ENCODE measurements at places on chromosomes 16 and 17. TPM values are rescaled to one million over a fixed set of nuclear protein-coding genes. Genes with fewer than 3 reads are reported as not detected.

DNA sequence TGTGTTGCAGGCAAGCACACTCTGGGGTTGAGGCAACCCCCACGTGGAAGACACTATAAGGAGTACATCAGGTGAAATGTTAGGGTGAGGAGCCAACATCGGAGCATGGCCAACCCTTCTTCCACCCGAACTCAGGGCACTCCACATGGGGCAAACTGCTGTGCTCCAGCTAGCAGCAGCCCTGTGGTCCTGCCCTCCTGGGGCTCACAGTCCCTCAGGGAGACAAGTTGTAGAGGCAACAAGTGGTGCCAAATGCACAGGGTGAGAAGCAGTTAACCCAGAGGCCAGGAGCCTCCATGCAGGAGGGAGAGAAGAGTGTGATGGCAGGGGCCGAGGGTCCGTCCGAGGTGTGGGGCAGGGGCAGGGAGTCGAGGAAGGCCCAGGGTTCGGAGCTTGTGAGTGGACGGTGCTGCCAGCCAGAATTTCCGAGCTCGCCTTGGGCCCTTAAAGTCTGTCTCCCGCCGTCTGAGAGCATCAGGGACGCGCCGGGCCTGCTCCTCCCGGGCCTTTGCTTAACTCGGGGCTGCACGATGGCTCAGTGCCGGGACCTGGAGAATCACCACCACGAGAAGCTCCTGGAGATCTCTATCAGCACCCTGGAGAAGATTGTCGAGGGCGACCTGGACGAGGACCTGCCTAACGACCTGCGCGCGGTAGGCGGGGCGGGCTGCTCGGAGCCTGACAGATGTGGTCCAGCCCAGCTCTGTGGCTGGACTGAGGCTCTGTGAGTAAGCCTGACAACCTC lies 32.3 kb downstream of the ATPAF2 start:
- no peaks in the 10 kb centered on the region for H3K4me1 ChIP-seq
- no peak overlapping the region for H3K4me3 ChIP-seq
- no peaks in the 10 kb centered on the region for H3K27me3 ChIP-seq
- H3K36me3 ChIP-seq, result no peaks in the 10 kb centered on the region
- no peak overlapping the region for H3K27ac ChIP-seq

DNA sequence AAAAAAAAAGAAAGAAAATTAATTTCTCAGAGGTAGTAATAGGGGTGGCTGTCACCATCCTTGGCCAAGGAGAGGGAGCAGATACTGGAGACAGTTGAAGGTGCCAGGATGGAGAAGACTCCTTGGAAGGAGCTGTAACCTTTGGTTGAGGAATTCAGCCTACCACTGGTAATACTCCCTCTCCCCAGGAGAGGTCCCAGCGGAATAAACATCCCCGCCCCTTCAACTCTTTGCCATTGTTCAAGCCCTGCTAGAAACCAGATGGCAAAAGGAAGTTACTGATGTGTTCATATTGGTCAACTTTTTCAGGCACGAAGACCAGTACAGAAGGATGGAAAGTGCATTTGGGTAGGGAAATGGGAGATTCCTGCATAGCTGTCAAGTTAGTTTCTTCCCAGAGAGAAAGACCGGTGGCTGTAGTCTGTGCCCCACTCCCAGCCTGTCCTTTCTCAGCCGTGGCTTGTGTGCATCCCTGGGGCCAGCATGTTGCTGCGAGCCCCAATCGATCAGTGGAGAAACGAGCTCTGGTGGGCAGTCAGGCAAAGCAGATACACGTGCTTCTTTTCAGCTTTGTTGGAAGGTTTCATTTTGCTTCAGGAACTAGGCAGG lies 612.1 kb downstream of the MAF start:
- H3K4me1 ChIP-seq, result no peaks in the 10 kb centered on the region
- no peak overlapping the region for H3K4me3 ChIP-seq
- no peaks in the 10 kb centered on the region for H3K27me3 ChIP-seq
- H3K36me3 ChIP-seq, result no peaks in the 10 kb centered on the region
- DNase-seq, result no peak

The CDRT15L2 gene
- total RNA-seq, result not detected

- no peak overlapping the region for H3K27ac ChIP-seq
- H3K27me3 ChIP-seq, result no peaks in the 10 kb centered on the region
- DNase-seq, result no peak
- no peak overlapping the region for H3K4me3 ChIP-seq
- no peaks in the 10 kb centered on the region for H3K36me3 ChIP-seq
These were observed 18.3 kb downstream of the COQ7 start for GRCh38 chr16:19085679-19086200.

- no peak overlapping the region for H3K4me3 ChIP-seq
- no peak overlapping the region for H3K27ac ChIP-seq
- H3K36me3 ChIP-seq, result no peaks in the 10 kb centered on the region
These were observed 120.7 kb downstream of the LYRM1 start for GRCh38 chr16:21021316-21021715.

GRCh38 chr17:3539881-3540540 lies 17.6 kb downstream of the TRPV3 start:
- no peaks in the 10 kb centered on the region for H3K4me1 ChIP-seq
- no peaks in the 10 kb centered on the region for H3K36me3 ChIP-seq
- H3K4me3 ChIP-seq, result no peak overlapping the region
- H3K27ac ChIP-seq, result no peak overlapping the region
- H3K27me3 ChIP-seq, result no peaks in the 10 kb centered on the region

DNA sequence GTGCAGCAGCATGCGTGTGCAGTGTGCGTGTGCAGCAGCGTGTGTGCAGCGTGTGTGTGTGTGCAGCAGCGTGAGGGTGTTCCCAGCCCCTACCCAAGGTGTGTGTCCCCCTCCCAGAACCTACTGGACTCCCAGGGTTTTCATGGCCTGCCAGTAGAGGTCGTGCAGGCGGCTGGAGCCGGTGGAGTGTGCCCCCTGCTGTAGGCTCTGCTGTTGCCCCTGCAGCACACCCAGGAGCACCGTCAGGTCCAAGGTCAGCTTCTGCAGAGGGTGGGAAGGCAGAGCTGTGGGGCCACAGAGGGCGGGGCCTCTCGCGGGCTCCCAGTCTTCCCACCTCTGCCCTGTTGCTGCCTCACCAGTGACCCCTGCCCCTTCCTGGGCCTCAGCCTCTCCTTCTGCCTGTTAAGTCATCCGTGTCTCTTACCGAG lies 14.9 kb downstream of the MYBBP1A start:
- H3K27ac ChIP-seq, result no peak overlapping the region
- H3K4me3 ChIP-seq, result no peak overlapping the region
- peaks cover 3% of the 10 kb centered on the region for H3K36me3 ChIP-seq
- no peak for DNase-seq
- H3K4me1 ChIP-seq, result peaks cover 22% of the 10 kb centered on the region

- H3K27ac ChIP-seq, result no peak overlapping the region
- H3K36me3 ChIP-seq, result no peaks in the 10 kb centered on the region
- no peak overlapping the region for H3K4me3 ChIP-seq
- DNase-seq, result no peak
These were observed 149.7 kb downstream of the RPTOR start for GRCh38 chr17:80694085-80694991.

The NGFR gene
- 1.6 TPM for total RNA-seq

- DNase-seq, result no peak
- H3K36me3 ChIP-seq, result no peaks in the 10 kb centered on the region
- peaks cover 61% of the 10 kb centered on the region for H3K4me1 ChIP-seq
- H3K4me3 ChIP-seq, result no peak overlapping the region
- H3K27ac ChIP-seq, result peak overlapping the region; percentile 84
These were observed 3.3 kb upstream of the ZFHX3 start for GRCh38 chr16:73051226-73051625.

GRCh38 chr17:73824321-73824720 lies 180.1 kb upstream of the SDK2 start:
- no peak overlapping the region for H3K4me3 ChIP-seq
- H3K27ac ChIP-seq, result no peak overlapping the region
- no peaks in the 10 kb centered on the region for H3K4me1 ChIP-seq
- no peak for DNase-seq
- no peaks in the 10 kb centered on the region for H3K27me3 ChIP-seq

- no peak overlapping the region for H3K27ac ChIP-seq
- no peak for DNase-seq
- no peaks in the 10 kb centered on the region for H3K4me1 ChIP-seq
- no peaks in the 10 kb centered on the region for H3K36me3 ChIP-seq
- H3K4me3 ChIP-seq, result no peak overlapping the region
These were observed 40.2 kb upstream of the MAF start for GRCh38 chr16:79640513-79641360.

GRCh38 chr16:86998196-86999001 lies 318.8 kb downstream of the C16orf95 start:
- no peak overlapping the region for H3K4me3 ChIP-seq
- no peaks in the 10 kb centered on the region for H3K27me3 ChIP-seq
- H3K4me1 ChIP-seq, result no peaks in the 10 kb centered on the region

GRCh38 chr17:76539631-76540271 lies at the start of gene PRCD:
PRCD (plus strand) TSS chr17:76540044; CDS start chr17:76540142, 98 bp downstream.
- DNase-seq, result no peak
- H3K4me1 ChIP-seq, result peaks cover 24% of the 10 kb centered on the region
- no peaks in the 10 kb centered on the region for H3K27me3 ChIP-seq
- H3K36me3 ChIP-seq, result no peaks in the 10 kb centered on the region
- H3K27ac ChIP-seq, result peak within 1 kb of the TSS; percentile 64

The CCL1 gene
- not detected for total RNA-seq

DNA sequence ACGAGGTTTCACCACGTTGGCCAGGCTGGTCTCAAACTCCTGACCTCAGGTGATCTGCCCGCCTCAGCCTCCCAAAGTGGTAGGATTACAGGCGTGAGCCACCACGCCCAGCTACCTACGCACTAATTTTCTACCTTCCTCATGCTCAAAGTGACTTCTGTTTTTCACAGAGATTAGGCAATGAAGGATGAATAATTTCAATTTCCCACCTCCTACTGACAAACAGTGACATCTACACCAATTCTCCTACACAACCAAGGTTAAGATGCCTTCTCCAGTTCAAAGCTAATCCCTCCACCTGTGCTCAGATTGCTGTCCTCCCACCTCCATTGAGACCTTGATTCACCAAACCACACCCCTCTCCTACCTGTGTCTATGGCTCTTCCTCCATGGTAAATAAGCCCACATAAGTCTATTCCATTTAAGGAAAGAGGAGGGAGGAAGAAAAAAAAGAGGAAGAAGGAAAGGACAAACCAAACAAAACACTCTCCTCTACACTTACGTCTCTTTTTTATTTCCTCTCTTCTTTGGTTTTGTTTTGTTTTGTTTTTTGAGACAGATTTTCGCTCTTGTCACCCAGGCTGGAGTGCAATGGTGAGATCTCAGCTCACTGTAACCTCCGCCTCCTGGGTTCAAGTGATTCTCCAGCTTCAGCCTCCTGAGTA lies 5.5 kb upstream of the MED11 start:
- no peak overlapping the region for H3K4me3 ChIP-seq
- H3K36me3 ChIP-seq, result no peaks in the 10 kb centered on the region
- DNase-seq, result no peak
- peaks cover 12% of the 10 kb centered on the region for H3K4me1 ChIP-seq
- H3K27me3 ChIP-seq, result no peaks in the 10 kb centered on the region

The CCR7 gene
- total RNA-seq, result 0.44 TPM

- no peak overlapping the region for H3K27ac ChIP-seq
- no peak overlapping the region for H3K4me3 ChIP-seq
- H3K27me3 ChIP-seq, result no peaks in the 10 kb centered on the region
- no peaks in the 10 kb centered on the region for H3K36me3 ChIP-seq
These were observed 29.0 kb upstream of the HOXB13 start for GRCh38 chr17:48757524-48757961.

- H3K36me3 ChIP-seq, result peaks cover 3% of the 10 kb centered on the region
- no peaks in the 10 kb centered on the region for H3K27me3 ChIP-seq
These were observed 4.7 kb downstream of the NUBP2 start for GRCh38 chr16:1787322-1788094.

DNA sequence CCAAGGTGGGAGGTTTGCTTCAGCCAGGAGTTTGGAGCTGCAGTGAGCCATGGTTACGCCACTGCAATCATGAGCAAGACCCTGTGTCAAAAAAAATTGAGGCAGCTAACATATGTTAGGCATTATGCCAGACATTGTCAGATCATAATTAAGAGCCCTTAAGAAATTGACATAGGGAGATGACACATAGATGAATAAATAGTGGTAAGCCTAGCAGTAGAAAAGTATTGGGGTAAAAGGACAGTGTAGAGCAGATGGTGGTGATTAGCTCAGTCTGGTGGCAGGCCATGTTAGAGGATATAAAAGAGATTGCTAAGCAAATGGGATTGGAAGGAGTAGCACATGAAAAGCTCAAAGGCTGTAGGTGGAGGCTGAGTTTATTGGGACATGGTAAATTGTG lies 22.6 kb downstream of the SRCAP start:
- peaks cover 32% of the 10 kb centered on the region for H3K36me3 ChIP-seq
- no peak overlapping the region for H3K4me3 ChIP-seq
- H3K27ac ChIP-seq, result no peak overlapping the region
- no peak for DNase-seq
- H3K4me1 ChIP-seq, result no peaks in the 10 kb centered on the region

The NAGPA gene
- total RNA-seq, result 19.2 TPM

The HAP1 gene
- 11.6 TPM for total RNA-seq

The ITGA2B gene
- 2.4 TPM for total RNA-seq

GRCh38 chr16:19068237-19068815 lies 912 bp downstream of the COQ7 start:
- H3K27ac ChIP-seq, result peak overlapping the region; percentile 95
- H3K36me3 ChIP-seq, result no peaks in the 10 kb centered on the region
- DNase-seq, result no peak
- peaks cover 3% of the 10 kb centered on the region for H3K4me1 ChIP-seq
- peak overlapping the region; percentile 79 for H3K4me3 ChIP-seq

- no peak for DNase-seq
- H3K27ac ChIP-seq, result 0 out of 2 replicates have a peak overlapping the region, but pooled peaks have one; percentile 10
- peaks cover 26% of the 10 kb centered on the region for H3K4me1 ChIP-seq
- H3K4me3 ChIP-seq, result no peak overlapping the region
- no peaks in the 10 kb centered on the region for H3K27me3 ChIP-seq
These were observed 18.4 kb downstream of the SAP30BP start for GRCh38 chr17:75685499-75685898.

Measured in Panc1 (cell line).